Activated CD4-positive, alpha-beta T cell treated with anti-CD3 and anti-CD28 coated beads, Interleukin-2, amount 50 U/mL, for 24 hours (primary cell): ENCODE measurements at places on chromosomes 4 and X.

DNA sequence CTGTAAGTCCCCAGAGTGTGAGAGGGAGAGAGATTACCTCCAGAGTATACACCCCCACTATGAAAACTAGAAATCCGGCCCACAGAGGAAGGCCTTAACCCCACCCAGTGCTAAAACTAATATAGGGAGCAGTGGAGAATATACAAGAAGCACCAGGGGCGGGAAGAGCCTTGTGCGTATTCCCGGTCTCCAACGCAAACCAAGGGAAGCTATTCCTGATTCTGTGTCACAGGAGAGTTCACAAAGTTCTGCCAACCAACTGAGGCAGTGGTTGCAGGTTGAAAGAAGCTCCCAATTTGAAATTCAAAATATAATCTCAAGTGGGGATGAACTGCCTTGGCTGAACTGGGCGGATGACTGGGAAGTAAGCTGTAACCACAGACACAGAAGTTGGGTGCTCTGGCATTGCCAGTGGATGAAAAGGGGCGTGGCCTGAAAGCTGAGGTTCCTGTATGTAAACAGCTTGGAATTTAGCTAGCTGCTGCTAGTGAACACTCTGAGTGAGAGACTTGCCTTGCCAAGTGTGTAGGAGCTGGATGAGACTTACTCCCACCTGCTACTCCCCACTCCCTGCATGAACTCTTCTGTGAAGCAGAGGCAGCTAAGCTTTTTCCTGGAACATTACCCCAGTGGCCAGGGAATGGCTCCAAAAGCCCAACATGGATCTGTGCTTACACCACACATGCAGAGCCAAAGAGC is 32.7 kb downstream of the ELF2 start:
- DNase-seq: no peak

- DNase-seq: no peak
These were observed at the start of gene CCDC149 for GRCh38 chr4:24912252-24913118. CCDC149 (minus strand) TSS chr4:24913042; CDS start chr4:24912864, 178 bp downstream.

- no peak for DNase-seq
These were observed 548.9 kb downstream of the PPP4R3C start for GRCh38 chrX:26914232-26914631.

- DNase-seq: no peak
These were observed 2.0 kb upstream of the PROM1 start for GRCh38 chr4:16085822-16086221.

GRCh38 chrX:108165383-108166111 is 74.0 kb downstream of the ATG4A start:
- DNase-seq: no peak

DNA sequence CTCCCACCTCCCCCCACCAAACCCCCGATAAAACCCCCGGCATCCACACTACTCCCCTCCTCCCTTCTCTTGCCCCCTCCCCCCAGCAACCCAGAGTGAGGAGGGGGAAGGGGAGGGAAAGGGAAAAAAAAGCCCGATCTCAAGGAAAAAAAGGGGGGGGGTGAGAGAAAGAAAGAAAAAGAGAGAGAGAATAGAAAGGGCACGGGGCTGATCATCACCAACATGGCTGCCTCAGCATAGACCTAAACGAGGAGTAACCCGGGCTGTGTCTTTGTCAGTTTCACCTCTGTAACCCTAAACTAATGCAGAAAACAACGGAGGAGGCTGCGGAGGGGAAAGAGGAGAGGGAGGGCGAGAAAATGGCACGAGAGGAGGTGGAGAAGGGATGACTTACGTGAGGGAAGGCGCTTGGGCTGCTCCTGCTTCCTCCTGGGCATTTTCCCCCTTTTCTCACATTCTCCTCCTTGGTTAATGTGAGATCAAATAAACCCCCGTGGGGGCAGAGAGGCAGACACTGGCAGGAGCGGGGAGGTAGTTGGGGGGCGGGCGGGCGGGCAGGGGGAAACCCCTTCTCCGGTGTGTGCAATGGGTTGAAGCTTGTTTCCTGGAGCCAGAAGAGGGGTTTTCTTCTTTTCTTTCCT is 532 bp downstream of the ZNF827 start:
- peak; percentile 11 for DNase-seq

DNA sequence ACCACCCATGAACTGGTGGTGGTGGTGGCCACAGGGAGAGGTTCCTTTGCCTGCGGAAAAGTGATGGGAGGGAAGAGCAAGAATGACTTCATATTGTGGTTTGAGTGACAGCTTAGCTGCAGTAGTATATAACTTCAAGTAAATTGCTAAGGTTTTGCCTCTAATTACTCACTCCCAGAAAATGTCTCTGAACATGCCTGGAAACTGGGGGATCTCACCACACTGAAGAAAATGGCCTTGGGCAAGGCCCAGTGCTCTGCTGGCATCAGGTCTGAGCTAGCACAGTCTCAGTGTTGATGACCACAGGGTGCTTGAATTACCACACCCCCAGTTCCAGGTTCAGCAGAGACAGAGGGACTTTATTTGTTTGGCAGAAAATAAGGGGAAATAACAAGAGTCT is 2085.4 kb downstream of the ARAP2 start:
- DNase-seq: no peak

- DNase-seq: no peak
These were observed 134.1 kb upstream of the ELOVL6 start for GRCh38 chr4:110332483-110332882.

DNA sequence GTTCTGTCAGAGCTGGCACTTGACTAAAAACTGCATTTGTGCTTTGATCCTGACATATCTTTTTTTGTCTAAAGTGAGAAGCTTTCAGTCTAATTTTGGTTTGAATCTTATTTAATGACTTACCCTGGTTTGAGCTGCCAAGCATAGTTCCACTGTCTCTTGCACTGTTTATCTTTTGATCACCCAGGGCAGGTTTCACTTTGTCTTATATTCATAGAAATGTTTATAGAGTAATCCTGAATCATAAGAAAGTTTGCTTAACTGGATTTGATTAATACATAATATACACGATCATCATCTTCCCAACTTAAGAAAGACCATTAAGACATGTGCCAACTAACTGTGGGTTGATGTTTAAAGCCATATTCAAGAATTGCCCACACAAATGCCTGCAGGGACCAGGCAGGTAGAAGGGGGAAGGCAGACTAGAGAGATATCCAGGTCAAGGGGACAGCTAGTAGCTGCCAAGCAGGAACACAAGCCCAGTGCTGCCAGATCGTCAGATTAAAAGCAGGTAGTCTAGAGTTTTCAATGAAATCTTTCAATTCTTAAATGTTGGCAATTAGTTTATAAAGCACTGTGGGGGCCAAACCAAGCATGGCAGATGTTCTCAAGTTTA is 1.9 kb downstream of the GK start:
- DNase-seq: no peak

DNA sequence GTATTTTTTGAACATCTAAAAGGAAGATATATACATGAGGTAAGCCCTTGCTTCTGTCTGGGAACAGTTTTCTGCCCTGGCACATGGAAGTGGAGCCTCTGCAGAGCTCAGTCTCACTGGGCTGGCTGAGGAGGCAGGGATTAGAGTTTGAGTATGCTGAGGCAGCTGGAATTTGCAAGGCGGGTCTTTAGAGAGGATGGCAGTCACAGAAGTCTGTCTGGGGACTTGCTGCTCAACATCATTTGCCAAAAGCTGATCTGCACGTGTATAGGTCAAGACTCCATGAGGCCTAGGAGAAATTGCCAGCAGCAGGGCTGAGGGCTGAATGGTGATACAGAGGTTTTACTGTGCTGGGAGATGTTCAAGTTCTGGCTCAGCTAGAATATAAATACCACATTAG is 163.6 kb upstream of the ANK2 start:
- DNase-seq: no peak

GRCh38 chr4:173752610-173753230 is 222.7 kb upstream of the HAND2 start:
- no peak for DNase-seq

DNA sequence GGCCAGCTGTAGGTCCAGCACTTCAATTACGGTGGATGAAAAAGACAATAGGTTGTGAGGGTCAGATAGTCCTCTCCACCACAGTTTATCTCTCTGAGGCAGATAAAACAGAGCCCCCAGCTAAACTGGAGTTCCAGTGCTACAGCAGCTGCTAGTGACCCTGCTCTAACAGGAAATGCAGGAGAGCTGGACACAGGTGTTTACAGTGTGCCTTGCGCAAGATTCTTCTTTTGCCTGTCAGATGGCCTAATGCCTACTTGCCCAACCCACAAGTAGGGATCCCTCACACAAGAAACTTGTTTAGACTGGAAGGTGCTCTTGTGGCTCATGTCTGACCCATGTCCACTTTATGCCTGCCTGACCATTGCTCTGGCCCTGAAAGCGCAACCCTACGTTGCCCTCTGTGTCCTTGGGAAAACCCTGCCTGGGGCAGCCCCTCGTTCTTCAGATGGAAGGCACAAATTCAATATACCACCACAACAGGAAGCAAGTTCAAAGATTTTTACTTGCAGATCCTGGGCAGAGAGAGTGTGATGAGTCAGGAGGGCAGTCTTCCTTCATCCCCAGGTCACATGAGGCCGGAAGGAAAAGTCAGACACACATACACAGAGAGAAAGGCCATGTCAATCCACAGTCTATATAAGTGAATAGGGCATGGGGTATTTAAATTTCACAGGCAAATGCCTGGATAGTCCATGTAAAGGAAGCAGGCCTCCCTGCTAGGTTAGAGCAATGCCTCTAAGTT is 105.1 kb upstream of the ADGRL3 start:
- DNase-seq: no peak

DNA sequence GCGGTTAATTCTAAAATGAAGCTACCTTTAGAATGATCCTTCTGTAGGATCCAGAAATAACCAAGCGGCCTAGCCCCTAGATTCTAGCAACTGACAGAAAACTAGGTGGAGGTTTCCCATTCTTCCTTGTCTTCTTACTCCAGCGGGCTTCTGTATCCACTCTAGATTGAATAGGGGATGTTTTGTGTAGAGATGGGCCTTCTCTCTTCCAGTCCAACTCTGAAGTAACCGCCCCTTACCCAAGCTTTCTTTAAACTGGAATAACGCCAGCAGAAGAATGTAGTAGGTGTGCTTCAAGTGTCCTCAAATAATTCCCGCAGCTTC is 386 bp upstream of the TMEM184C start:
- DNase-seq: no peak

DNA sequence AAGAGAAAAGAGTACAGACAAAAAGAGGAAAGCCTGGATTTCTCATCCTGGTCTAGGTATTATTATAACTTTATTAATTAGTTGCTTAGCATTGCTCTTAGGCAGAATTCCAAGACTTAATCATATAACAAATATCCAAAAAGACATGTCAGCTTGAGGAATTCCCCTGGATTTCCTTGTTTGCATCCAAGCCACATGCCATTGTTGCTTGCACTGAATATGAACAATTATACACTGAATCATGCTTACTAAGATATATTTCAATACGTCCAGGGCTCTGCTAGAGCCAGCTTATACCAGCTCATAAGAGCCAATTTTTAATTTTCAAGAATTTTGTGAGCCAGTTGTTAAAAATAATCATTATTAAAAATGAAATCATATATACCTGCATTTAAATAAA is 5.5 kb upstream of the TLR10 start:
- DNase-seq: no peak

GRCh38 chr4:6716018-6716911 is at the start of gene BLOC1S4:
BLOC1S4 (plus strand) TSS chr4:6716174; CDS start chr4:6716210, 36 bp downstream.
- DNase-seq: peak; percentile 74

- DNase-seq: no peak
These were observed 44.9 kb downstream of the JADE1 start for GRCh38 chr4:128854433-128854832.

DNA sequence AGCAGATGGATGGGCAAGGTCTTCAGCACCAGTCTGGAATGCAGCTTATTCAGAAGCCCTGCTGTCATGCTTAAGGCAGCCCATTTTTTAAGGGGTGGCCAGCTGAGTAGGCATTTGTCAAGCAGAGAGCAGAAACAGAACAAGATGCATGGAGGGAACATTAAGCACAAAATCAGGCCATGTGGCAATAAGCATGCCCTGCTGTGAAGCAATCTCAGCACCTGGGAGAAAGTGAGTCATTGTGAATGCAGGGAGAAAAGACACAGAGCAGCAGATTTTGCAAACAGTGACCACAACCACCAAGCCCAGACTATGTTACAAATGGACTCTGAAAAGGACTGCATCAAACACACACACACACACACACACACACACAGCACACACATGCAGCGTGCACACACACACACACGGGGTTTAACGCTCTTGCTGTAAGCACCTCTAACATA is 94.1 kb upstream of the GALNT7 start:
- DNase-seq: no peak

DNA sequence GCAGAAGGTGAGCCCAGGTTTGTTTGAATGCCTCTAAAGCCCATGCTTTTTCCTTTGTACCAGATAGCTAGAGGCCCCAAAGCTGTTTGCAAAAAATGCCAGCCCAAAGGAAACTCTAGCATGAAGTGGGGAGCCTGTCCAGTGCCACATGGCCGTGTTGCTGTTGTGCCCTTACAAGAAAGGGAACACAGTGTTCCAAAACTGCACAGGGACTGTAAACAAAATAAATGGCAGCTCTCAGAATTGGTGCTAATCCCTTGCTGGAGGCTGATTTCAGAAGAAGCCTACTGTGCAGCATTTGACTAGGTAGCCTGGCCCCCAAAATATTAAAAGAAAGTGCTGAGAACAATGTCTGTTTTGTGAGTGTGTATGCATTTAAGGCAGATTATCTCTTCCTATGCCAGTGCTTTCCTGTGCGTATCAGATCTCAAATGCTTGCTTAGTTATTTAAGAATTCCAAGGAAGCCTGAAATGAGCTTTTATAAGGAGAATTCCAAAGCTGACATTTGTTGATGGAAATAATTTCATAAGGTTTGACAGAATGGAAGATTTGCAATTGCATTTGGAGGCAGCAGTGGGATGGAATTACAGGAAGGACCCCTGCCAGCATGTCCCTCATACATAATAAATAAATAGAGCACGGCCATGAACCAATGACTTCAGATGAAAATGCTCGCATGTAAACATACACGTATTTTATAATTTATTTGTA is 115.7 kb downstream of the IRF2 start:
- no peak for DNase-seq

- DNase-seq: no peak
These were observed 87.6 kb downstream of the ABLIM2 start for GRCh38 chr4:8070736-8071718.

DNA sequence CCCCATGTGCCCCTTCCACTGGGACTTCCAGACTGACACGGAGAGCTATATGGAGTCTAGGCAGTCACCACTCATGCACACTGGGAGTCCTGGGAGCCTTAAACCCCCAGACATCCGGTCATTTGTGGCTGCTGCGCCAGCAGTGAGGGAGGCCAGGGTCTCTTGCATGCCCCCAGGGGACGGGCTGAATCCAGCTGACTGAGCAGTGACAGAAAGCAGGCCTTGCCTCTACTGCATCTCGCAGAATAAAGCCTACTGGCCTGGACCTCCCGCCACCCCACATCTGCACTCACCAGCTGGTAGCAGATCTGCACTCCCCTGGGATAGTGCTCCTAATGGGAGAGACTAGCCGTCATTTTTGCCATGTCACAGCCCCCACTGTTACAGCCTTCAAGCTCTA is 1234.2 kb downstream of the FAM133A start:
- DNase-seq: no peak
